ENCODE measurements at places on chromosomes 11 and 22.

GRCh38 chr11:109526931-109527330 lies 104.9 kb downstream of the C11orf87 start:
- no peak for DNase-seq

- no peak for DNase-seq
Observed at GRCh38 chr11:132253469-132254264, 883.3 kb downstream of the NTM start.

DNA sequence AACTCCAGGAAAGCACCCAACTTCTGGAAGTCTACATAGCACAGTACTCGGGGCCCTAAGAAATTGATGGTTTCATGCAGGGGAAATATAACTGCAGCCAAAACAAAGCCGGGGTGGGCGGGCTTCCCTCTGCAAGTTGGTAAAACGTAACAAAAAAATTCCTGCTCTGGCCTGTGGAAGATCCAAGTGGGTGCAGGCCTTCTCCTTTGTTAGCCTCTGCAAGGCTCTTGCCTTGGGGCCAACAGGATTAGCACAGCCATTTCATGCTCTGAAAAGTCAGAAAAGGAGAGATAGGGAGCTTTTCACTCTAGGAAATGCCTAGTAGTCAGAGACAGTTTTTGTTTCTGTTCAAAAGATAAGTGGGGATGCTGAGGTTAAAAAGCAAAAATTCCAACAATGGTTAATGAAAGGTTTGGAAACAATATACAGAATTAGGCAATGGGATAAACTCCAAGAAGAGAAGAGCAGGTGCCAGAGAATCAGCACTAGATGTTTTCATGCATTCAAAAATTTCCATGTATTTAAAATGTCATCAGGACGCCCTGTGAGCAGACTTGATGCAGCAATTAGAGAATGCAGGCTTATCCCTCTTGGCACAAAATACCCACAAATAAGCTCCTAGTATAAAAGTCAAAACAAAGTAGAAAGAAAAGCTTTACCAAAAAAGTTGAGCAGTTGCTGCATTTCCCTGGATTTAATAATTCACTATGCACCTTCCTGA lies 72.3 kb upstream of the CHRM4 start:
- no peak for DNase-seq

- DNase-seq, result peak; percentile 49
Observed at GRCh38 chr22:42910221-42910942, 53.3 kb upstream of the ARFGAP3 start.

DNA sequence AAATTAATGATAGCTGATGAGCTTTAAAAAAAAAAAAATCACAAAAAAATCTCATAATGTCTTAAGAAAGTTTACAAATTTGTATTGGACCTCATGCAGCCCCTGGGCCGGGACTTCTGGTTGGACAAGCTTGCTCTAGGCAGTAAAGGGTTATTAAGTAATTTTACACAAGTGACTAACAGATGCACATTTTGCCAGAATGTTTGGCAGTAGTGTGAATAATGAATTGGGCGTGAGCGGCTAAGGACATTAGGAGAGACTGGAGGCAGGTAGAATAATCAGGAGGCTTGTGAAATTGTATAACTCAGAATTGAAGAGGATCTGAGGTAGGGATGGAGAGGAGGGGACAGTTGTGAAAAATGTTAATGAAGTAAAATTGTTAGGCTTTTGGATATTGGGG lies 77.4 kb downstream of the HIPK3 start:
- no peak for DNase-seq

- DNase-seq, result no peak
Observed at GRCh38 chr11:103923451-103923931, 112.9 kb upstream of the DDI1 start.

DNA sequence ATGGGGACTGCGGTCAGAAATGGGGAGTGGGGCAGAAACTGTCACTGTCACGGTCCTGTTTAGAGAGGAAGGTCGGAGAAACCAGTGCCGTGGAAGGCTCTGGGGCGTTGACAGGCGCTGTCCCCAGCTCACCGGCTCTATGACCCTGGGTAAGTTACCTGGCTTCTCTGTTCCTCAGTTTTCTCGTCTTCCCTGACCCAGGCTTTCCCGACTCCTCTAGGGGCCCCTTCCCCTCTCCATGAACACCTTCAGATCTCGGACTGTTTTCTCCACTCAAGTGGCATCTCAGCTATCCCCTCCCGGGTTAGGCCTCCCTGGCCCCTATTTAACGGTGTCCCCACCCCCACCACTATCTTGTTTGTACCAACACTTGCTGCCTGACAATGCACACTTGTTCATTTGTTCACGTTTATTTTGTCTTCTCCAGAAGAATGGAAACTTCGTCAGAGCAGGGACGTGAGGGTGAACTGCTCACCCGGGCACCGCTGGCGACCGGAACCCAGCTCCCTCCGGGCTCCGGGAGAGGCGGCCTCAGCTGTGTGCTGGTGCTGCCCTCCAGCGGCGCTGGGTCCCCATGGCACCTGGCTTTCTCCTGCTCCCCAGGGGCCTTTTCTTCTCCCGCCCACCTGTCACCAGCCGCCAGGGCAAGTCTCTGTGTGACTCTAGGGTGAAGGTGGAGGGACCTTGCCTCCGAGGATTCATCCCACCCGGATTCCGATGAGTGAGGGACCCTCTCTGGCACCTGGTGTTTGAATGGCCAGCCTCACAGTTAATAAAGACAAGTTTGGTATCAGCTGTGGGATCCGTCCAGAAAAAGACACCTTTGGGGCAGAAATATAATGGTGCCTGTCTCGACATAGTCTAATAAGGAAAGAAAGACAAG lies 33.1 kb upstream of the SLC35C1 start:
- peak; percentile 75 for DNase-seq

DNA sequence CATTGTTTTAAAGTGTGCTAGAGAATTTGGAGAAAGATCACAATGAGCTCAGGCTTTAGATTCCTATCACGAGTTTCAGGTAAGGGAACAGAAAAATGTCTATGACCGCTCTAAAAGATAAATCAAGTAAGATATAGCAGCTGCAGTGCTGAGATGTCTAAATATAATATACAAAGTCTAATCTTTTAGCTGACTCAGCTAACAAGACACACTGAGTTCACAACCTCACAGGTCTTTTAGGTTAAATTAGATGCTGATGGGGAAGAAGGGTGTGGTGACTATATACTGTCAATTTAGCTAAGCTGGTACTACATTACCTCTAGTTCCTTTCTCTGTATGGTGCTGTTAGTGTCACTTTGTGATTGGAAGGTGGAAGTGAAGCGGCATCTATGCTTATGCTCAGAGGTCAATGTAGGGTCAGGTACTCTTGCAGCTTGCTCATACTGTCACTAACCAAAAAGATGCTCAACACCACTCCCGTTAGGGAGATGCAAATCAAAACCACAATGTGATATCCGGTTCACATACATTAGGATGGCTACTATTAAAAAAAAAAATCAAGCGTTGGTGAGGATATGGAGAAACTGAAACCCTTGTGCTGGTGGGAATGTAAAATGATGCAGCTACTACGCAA lies 283.5 kb downstream of the SWAP70 start:
- no peak for DNase-seq

DNA sequence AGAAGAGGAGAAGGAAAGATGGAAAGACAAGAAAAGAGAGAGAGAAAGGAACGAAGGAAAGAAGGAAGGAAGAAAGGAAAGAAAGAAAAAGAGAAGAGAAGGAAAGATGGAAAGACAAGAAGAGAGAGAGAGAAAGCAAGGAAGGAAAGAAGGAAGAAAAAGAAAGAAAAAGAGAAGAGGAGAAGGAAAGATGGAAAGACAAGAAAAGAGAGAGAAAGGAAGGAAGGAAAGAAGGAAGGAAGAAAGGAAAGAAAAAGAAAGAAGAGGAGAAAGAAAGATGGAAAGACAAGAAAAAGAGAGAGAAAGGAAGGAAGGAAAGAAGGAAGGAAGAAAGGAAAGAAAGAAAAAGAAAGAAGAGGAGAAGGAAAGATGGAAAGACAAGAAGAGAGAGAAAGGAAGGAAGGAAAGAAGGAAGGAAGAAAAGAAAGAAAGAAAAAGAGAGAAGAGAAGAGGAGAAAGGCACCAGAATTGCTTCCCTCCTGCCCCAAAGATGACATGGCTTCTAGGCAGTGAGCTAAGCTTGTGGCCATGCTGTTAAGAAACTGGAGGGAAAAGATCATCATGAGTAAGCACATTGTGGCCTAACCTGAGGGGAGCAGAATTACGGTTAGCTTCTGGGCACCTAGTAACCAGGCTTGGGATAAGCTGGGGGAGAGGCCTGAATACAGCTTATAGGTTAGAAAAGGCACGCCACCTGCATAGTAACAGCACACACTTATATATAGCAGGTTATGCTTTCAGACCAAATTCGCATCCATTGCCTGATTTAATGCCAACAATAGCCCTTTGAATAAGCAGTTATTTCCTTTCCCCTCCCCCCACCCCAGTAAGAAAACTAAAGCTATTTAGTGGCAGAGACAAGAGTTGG lies 2.3 kb upstream of the ST3GAL4 start:
- no peak for DNase-seq

- DNase-seq, result no peak
Observed at GRCh38 chr11:100622404-100622803, 64.7 kb upstream of the ARHGAP42 start.

GRCh38 chr22:19619144-19620009 lies 94.9 kb upstream of the SEPTIN5 start:
- DNase-seq, result no peak

DNA sequence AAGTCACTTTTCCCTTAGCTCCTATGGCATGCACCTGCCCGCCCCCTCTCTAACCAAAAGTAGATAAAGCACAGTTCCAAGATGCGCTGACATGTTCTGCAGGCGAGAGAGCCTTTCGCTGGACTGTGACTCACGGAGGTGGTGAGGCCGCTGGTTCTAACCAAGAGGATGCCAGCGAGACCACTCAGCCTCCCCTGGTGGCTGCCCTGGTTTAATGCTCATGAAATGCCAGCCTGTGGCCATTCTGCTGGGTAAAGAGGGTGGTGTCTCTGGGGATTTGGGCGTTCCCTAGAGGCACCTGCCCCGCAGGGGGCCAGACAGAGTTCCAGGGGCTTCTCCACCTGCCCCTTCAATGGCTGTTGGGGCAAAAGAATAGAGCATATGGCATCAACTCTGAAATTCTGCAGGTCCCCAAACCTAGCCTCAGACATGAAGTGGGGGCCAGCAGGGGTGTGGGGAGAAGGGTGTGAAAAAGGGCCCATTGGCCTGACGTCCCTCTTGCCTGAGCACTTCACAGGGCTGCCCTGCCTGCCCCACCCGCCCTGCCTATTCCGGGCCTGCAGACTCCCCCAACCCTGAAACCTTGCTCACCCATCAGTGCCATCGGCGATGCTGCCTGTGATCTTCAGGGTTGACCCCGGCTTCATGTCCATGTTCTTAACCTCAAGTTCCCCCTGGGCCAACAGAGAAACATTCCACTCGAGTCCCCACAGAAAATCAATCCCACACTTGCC lies 8.5 kb downstream of the LGALS2 start:
- DNase-seq, result peak; percentile 56
